ENCODE measurements at places on chromosomes 1 and 21.
A peak's percentile ranks its signal among the peaks of the same experiment; 100 is the strongest.

GRCh38 chr1:3038571-3039181 is 17.4 kb downstream of the ACTRT2 start:
- no peak for DNase-seq

GRCh38 chr21:46515109-46515508 is 56.4 kb downstream of the DIP2A start:
- peak; percentile 13 for DNase-seq

GRCh38 chr1:3940754-3941345 is 40.8 kb upstream of the C1orf174 start:
- no peak for DNase-seq

- no peak for DNase-seq
Measured at GRCh38 chr21:25584833-25585676, 22.2 kb downstream of the MRPL39 start.

GRCh38 chr1:172410027-172410426 is 10.5 kb upstream of the C1orf105 start:
- no peak for DNase-seq

DNA sequence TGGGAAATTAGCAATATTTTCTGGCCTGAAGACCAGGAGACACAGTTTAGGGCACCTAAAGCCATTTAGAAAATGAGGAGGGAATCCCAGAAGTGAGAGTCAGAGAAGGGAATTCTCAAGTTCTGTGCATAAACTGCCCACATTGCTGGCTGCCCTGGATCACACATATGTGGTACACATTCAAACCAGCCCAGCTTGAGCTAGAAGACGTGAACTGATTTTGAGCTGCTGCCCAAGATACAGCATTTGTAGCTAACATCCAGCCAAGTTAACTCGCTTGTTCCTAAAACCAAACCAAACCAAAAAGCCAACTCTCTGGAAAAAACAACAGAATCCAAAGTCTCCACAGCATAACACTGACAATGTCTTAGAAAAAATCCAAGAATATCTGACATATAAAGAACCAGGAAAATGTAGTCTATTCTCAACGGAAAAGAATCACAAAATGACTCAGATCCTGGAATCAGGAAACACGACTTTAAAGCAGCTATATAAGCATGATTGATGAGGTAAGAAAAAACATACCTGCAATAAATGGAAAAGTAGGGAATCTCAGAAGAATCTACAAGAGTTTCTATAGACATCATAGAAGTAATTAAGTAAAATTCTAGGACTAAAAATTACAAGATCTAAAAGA is 18.2 kb upstream of the QSOX1 start:
- DNase-seq = peak; percentile 35

DNA sequence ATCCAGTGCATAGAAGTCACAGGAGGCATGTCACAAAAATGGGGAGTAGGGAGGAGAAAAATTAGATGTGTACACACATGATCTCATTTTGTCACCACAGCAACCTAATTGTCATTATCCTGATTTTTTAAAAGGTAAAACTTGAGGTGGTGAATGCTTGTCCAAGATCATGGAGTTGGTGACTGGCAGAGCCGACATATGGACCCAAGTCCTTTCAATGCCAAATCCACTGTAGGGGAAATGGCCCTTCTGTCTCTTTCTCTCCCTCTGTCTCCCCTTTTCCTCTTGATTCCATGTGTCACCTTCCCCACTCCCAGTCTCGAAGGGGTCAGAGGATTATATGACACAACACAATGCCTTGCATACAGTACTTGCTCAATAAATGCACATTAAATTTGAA is 65.7 kb upstream of the JUN start:
- DNase-seq = no peak

DNA sequence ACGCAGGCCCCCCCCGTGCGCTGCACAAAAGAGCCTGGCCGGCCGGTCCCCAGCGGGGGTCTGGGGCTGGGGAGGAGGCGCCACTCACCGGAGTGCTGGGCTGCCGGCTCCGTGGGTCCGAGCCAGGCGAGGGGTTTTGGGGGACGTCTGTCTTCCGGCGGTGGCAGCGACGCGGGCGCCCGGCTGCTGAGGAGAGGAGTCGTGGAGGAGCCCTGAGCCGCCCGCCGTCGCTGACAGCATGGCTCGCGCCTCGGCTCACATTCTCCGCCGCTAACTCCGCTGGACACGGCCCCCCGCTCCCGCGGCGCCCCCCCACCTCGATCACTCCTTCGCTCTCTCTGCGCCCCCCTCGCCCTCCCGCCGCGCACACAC is 649 bp downstream of the AHDC1 start:
- DNase-seq = no peak

GRCh38 chr1:198391393-198392020 is 149.0 kb downstream of the ATP6V1G3 start:
- DNase-seq = no peak

DNA sequence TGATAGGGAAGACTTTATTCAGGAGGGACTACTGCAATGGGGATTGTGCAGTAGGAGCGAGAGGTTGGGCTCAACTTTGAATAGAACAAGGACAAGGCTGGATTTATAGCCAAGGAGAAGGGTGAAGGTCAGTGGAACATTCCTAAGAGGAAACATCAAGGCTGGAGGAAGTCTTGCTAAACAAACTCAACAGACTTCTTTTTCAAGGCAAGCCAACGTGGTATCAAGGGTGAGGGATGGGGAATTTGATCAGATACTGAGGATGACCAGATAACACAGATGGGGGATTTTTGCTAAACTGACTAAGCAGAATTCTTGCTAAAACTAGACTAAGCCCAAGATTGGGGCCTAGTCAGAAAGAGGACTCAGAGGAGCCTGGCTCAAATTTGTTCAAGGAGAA is 107.3 kb downstream of the DUSP10 start:
- DNase-seq = peak; percentile 33

DNA sequence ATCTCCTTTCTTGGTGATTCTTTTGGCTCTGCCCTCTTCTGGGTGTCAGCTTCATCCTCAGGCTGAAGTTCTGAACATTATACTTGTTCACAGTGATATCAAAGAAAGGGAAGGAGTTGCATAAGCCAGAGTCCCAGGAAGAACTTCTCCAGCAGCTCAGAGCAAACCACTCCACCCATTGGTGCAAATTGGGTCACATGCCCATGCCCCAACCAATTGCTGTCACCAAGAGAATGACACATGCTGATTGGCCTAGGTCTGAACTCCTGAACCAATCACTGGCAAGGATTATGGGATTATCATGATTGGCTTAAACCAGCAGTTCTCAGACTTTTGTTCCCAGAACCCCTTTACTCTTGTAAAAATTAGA is 256.5 kb upstream of the TMEM51 start:
- peak; percentile 7 for DNase-seq

- no peak for DNase-seq
Measured at GRCh38 chr1:204377800-204378668, 18.3 kb upstream of the PLEKHA6 start.

DNA sequence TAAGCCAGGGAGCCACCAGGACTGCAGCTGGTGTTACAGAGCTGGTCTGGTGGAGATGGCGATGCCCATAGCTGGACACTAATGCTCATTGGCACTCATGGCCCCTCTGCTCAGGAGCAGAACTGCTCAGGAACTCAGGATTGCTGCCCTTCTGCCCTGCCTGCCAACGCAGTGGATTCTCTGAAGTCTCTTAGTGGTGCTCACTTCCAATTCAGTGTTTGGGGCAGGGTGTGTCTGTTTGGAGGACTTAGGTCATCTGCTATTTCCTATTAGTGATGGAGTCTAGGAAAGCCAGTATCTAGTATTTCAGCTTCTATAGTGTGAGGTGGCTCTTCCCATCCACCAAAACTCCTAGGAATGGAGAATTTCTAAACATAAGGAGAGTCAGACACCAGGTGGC is 29.1 kb downstream of the S100A10 start:
- DNase-seq = no peak

GRCh38 chr1:85148524-85149250 is 52.1 kb downstream of the SYDE2 start:
- peak; percentile 64 for DNase-seq

- no peak for DNase-seq
Measured at GRCh38 chr1:12620488-12620865, 2.5 kb upstream of the DHRS3 start.

GRCh38 chr1:31703431-31704270 is at the start of gene COL16A1:
Gene COL16A1, minus strand, starts transcription at chr1:31704017. Its CDS starts 1,824 bp downstream, at chr1:31702193.
- peak; percentile 52 for DNase-seq

- DNase-seq = peak; percentile 59
Measured at GRCh38 chr1:53176452-53177208, 20.0 kb upstream of the CPT2 start.

GRCh38 chr1:165330483-165330882 is 26.0 kb downstream of the LMX1A start:
- DNase-seq = no peak

- DNase-seq = peak; percentile 30
Measured at GRCh38 chr1:16077406-16078245, 4.2 kb upstream of the FAM131C start.

DNA sequence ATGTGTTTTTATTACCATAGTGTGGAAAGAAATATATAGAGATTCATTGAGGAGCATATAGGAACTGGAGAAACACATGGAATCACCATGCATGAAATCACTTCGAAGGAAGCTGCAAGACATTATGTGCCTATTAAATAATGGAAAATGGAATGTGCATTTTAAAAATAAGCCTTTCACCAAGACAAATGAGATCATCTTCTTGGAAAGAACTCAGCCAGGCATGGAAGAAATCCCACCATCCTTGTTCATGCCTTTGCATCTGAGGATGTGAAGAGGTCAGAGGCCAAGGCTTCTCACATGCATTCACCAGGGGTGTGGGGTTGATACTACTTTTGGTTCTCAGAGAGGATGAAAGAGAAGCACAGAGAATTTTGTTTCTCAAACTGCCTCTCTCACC is 50.0 kb downstream of the C1orf198 start:
- DNase-seq = no peak

GRCh38 chr1:159974350-159974965 is 20.4 kb upstream of the SLAMF9 start:
- DNase-seq = no peak

GRCh38 chr1:6686294-6686693 is 15.3 kb downstream of the DNAJC11 start:
- peak; percentile 50 for DNase-seq

DNA sequence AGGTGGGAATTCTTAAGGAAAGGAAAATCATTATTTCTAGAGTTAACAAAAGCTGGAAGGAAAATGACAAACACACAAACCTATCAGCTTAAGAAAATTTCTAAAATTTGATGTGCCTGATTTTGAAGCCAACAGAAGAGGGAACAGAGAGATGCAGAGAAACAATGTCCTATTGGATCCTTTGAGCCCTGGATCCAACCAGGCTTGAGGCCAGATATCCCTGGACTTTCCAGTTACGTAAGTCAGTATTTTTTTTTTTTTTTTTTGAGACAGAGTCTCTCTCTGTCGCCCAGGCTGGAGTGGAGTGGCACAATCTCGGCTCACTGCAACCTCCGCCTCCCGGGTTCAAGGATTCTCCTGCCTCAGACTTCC is 648.9 kb downstream of the KIF26B start:
- no peak for DNase-seq

DNA sequence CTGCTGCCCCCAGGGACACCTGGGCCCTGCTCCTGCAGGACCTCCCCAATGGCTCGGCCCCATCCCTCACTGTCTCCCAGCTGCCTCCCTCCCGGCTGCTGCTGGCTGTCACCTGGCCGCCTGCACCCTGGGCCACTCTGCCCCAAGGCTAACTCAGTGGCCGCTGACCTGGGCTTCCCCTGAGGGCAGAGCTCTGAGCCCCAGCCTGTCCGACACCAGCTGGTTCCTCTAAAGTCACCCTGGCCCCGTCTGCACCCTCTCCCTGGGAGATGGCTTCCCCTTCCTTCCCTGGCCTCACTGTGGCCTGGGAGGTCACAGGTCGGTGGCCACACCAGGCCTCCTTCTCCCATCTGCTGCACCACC is 15.0 kb downstream of the ITGB2 start:
- no peak for DNase-seq

DNA sequence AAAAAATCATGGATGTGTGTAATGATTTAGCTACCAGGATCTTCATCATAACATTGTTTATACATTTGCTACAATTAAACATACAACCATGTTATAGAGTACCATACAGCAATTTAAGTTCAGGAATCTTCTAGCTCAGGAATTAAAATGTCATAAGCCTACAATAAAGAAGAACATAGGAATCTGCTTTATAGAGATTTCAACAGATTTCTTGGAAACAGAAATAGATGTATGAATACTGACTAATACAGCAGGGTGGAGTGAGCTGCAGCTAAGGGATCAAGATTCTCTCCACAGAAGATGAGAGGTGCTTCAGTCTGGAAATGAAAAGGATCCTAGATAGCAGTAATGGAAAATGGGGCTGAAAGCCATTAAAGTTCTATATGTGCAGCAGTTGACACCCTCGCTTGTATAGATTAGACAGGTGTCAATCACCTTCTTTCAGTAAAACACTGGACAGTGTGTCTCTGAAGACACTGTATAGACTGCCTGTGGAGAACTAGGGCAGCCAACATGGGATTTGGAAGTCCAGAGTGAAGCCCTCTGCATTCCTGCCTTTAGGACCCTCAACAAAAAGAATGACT is 73.9 kb downstream of the DNTTIP2 start:
- peak; percentile 47 for DNase-seq

- peak; percentile 15 for DNase-seq
Measured at GRCh38 chr1:41387667-41388091, 26.4 kb downstream of the FOXO6 start.

DNA sequence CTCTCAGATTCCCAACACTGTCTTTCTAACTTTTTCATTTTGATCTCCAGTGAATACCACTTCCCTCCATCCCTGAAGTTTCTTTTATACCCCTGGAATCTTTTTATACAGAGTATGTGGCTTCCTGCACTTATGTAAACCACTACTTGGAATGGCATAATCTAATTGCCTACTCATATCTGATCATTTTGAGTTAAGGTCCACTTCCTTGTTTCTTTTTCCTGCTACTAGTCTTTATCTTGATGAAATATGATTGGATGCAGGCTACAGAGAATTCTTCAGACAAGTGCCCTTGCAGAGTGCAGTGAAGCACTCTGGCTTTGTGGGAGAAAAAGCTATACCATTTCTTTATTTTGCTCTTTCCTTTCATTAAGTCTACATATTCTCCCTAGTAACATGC is 325.3 kb upstream of the ADAMTS5 start:
- DNase-seq = no peak

GRCh38 chr1:91498498-91499245 is 2.0 kb upstream of the CDC7 start:
- DNase-seq = no peak

DNA sequence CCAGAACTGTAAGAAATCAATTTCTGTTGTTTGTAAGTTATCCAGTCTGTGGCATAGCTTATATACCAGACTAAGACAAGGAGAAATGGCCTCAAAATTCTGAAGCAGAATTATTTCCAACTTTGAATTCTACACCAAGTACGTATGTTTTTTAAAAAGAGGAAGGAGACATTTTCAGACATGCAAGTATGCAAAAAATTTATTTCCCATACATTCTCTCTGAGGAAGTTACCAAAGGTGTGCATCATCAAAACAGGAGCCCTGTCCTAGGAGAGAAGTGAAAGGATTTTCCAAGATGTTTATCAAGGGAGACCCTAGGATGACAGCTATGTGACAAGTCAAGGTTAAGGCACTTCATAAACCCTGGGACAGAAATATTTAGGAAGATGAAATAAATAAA is 49.3 kb upstream of the RABGAP1L start:
- DNase-seq = no peak

- peak; percentile 86 for DNase-seq
Measured at GRCh38 chr21:31366825-31367224, 22.8 kb upstream of the TIAM1 start.

- DNase-seq = peak; percentile 16
Measured at GRCh38 chr1:246113555-246114095, 393.5 kb downstream of the SMYD3 start.

Measured in IMR-90 (cell line).